ENCODE measurements at places on chromosomes 16 and 17.

DNA sequence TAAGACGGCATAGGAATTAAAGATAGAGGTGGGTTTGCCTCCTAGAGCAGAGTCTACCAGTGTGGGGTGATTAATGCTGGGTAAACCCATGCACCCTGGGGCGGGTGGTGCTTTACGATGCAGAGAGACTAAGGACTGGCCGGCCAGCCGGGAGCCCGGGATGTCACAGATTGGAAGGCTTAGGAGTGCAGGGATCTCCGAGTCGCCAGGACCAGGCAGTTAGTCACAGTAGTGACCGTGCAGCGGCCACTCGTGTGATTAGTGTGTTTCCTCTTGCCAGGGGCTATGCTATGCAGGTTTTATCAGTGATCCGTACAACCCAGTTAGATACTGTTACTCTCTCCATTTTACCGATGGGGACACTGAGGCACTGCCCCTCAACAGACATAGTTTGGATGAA is 10.4 kb downstream of the CMIP start:
- DNase-seq: no peak

- no peak for DNase-seq
These were observed 2.3 kb downstream of the CCL1 start for GRCh38 chr17:34360601-34361270.

GRCh38 chr17:76554131-76554530 is 14.3 kb downstream of the PRCD start:
- DNase-seq: no peak

- no peak for DNase-seq
These were observed 4.7 kb downstream of the NUBP2 start for GRCh38 chr16:1787322-1788094.

DNA sequence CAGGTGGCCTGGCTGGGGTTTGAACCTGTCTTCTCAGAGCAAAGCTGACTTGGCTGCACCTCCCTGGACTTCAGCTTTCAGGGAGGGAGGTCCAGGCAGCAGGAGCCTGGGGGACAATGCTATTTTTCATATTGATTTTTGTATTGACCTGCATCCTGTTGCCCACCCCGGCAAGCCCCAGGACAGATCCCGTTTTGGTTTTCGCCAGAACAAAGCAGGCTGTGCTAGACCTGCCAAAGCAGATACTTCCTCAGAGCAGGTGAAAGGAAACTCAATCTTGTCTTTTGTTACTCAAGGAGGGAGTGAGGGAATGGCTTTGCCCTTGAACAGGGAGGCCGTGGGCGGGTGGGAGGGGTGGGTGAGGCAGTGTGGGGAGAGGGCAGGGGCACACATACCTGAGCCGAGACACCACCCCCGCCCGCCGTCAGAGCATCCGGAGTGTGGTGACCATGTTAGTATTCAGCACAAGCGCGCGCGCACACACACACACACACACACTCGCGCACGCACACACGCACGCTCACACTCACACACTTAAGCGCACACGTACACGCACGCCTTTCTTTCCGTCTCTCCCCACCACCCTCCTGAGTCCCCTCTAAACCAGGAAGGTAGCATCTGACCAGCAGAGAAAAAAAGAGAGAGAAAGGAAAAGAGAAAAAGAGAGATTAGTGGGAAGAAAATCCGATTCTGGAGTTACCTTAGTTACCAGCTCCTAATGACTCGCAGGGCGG is 59.5 kb downstream of the RAI1 start:
- DNase-seq: peak; percentile 73

GRCh38 chr16:52729731-52730130 is 182.8 kb upstream of the TOX3 start:
- DNase-seq: no peak
